ENCODE measurements at places on chromosomes 5 and 9.

DNA sequence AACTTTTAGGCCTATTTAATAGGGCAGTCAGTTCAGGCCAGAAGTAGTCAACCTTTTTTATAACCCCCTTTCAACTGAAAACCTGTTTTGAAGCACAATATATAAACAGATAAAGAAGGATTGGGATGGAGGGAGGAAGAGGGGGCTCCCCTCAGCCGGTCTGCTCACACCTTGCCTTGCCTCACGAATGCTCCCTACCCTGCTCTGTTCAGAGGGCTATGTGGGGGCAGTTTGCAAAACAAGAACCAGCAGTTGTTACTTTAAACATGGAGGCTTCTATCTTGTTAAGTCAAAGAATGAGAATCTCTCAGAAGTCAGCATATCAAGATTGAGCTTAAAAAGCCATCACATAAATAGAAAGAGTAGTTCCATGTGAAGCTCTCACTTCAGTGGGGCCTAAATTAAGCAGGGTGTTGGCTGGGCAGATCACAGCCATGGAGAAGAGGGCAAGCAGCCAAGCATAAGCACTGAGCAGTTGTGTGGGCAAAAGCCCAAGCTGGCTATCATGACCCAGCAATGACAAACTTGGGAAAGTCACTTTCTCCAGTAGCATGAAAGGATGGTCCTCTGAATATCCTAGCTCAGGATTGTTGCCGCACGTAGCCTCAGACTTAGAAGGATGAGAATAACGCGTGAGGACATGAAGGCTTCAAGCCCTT is 70.6 kb downstream of the ALDH1A1 start:
- DNase-seq = no peak

DNA sequence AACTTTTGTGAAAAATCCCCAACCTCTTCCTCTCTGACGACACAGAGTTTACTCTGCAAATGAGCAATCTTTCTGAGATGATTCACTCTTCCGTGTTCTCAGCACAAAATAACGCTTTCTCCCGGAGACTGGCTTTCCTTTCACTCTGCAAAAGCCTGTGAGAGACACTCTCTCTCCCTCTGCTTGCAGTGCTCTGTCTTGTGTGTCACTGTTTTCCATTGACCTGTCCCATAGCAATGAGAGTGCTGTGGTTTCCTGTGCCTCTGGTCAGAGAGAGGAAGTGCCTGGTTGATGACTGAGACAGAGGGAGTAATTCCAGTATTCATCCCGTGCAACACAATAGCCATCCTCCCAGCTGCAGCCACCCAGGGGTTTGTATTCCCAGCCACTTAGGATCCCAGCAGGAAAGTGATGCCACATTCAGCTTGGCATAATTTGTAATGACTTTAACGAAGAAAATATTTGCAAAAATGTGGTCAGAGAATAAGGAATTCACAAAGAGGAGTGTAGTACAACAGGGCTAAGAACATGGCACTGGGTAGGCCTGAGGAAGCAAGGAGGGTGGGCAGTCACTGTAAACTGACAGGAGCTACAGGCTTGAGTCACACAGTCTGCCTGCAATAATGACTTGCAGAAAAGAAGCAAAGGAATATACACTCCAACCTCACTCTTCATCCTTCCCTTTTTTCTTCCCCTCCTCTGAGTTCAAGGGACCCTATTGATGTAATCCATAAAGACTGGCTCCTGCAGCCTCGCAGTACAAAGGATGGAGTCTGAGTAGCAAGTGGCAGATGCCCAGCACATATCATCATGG is 463.5 kb upstream of the RGMB start:
- DNase-seq = peak; percentile 95

GRCh38 chr9:37523916-37524315 is 38.2 kb downstream of the POLR1E start:
- DNase-seq = no peak

- DNase-seq = no peak
Measured at GRCh38 chr5:17330386-17330785, 113.0 kb downstream of the BASP1 start.

DNA sequence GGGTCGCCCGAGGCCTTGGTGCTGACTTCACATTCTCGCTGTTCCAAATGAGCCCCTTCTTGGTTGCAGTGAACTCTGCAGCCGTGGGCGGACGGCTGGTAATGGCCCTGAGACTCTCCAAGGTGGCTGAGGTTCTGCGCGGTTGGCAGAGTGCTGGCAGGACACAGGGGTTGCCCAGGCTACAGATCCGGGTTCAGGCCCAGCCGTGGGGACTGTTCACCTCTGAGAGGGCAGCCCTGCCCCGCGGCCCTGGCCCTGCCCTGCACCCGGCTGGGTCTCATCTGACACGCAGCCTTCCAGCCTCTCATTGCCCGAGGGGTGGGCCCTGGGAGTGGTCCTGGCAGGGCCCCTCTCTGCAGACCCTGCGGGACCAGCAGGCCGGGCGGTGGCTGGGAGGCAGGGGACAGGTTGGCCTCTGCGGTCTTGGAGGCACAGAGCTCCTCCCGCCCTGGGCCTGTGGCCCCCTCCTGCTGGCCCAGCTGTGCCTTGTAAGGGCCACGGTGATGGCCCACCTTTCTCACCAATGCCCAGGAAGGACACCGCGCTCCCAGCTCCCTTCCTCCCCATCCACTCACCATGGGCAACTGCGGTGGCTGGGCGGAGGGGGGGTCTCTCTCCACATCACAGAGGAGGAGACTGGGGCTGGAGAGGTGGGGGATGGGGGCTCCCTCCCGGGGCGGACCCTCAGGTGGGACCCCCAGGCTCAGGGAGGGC is 51.6 kb downstream of the AHRR start:
- DNase-seq = peak; percentile 14

DNA sequence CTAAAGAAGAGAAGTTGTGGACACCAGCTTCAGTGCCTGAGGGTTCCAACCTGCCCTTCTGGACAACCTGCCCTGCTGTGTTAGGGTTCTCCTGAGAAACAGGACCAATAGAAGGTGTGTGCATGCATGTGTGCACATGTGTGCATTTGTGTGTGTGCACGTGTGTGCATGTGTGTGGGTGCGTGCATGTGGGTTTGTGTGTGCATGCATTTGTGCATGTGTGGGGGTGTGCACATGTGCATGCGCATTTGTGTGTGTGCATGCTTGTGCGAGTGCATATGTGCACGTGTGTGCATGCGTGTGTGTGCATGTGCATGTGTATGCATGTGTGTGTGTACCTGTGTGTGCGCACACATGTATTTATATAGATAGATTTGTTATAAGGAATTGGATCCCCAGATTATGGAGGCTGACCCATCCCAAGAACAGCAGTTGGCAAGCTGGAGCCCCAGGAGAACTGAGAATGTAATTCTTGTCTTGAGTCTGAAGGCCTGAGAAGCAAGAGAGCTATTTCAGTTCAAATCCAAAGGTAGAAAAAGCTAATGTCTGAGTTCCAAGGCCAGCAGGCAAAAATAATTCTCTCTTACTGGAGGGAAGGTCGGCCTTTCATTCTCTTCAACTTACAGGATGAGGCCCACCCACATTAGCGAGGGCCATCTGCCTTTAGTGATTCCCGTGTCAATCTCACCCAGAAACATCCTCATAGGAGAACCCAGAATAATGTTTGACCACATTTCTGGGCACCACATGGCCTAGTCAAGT is 62.9 kb upstream of the SYNPO start:
- no peak for DNase-seq

GRCh38 chr5:71727978-71728377 is 8.9 kb downstream of the CARTPT start:
- DNase-seq = no peak

DNA sequence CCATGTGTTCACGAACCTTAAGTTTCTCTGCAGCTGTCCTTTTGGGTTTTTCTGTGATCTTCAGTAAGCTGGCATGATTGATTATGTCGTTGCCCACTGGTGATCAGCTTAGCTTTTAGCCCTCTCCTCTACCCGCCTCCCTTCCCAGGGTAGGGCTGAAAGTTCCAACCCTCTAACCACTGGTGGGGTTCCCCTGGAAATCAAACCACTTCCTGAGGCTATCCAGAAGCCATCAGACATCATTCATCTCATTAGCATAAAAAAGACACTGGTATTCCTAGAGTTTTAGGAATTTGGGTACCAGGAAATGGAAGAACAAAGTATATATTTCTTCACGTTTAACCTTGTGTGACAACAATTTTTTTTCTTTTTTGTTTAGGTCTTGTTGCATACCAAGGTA is 29.8 kb downstream of the SPIN1 start:
- DNase-seq = no peak

DNA sequence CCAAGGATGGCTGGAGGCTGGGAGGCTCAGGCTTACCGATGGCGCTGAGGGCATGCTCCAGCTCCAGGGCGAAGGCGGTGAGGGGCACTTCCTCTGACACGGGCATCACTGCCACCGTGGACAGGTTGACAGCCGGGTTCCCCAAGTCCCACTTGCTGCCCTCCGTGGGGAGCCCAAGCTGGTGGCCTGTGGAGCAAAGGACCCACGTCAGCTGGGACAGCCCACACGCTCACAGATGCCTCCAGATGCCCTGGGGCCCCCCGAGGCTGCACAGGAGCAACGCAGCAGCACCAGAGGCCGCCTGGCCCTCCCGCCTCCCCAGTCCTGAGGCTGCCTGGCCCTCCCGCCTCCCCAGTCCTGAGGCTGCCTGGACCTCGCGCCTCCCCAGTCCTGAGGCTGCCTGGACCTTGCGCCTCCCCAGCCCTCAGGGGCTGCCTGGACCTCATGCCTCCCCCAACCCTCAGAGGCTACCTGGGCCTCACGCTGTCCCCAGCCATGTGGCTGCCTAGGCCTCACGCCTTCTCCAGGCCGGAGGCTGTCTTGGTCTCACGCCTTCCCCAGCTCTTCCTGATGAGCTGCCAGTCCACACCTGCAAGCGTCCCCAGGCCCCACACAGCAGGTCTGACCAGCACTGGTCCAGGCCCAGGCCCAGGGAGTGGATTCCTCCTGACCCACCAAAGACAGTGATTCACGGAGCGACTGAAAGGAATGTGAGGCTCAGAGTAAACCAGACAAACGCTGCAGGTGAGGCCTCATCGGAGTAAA is 25.6 kb upstream of the NSMF start:
- no peak for DNase-seq

DNA sequence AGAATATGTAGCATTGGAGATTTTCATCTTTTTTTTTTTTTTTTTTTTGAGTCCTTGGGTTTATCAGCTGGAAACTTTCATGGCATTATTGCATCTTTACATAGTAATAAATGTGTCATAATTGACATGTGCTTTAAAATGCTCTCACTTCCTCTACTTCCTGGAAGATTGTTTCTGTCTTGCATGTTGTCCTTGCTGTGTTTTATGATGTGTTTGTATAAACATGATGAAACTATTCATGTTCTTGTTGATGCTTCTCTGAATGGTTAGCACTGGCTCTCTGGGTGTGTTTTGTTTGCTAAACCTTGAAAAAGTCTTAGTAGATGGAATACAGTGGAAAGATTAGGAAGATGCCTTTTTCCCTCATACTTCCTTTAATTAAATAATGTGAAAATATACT is 87.9 kb downstream of the IQGAP2 start:
- DNase-seq = no peak

GRCh38 chr5:126919566-126919965 is 110.8 kb downstream of the MARCHF3 start:
- DNase-seq = peak; percentile 45

- no peak for DNase-seq
Measured at GRCh38 chr9:133331221-133331620, 4.8 kb downstream of the SURF6 start.

GRCh38 chr9:6428940-6429889 is 16.2 kb downstream of the UHRF2 start:
- no peak for DNase-seq

DNA sequence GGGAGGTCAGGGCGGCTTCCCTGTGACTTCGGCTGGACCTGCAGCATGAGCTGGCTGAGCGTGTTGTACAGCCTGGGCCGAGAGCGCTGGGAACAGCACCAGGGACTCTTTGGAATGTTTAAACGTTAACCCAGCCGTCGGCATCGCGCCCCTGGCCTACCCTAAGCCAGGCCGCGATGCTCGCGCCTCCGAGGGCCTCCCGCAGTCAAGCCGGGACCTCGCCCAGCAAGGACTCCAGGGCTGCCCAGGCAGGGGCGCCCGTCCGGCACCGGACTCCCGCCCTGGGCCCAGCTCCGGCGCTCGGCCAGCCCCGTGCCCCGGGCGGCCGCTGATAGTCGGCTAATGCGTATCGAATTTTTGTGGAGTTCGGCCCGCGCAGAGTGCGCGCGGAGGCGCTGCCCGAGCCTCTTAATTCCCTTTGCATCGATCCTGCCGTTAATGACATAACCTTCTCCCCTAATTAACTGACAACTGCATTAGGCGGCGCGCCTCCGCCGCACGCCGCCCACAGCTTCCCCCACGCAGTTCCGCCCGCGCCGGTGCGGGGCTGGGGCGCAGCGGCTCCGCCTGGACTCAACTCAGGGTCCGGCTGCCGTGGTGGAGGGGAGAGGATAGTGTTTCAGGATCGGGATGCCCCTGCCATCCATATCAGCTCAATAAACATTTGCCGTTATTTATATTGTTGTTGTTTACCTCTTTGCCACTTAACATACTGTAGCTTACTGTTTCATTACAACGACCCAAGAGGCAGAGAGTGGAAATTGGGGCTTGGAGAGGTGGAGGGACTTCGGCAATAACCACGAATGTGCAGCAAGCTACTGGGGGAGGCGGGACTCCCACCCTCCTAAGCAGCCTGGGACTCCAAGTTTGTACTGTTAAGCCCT is 28.8 kb upstream of the CDC23 start:
- DNase-seq = peak; percentile 18

- no peak for DNase-seq
Measured at GRCh38 chr9:70130266-70130665, 86.6 kb downstream of the MAMDC2 start.

- peak; percentile 21 for DNase-seq
Measured at GRCh38 chr9:114606068-114606467, 5.0 kb upstream of the TMEM268 start.

DNA sequence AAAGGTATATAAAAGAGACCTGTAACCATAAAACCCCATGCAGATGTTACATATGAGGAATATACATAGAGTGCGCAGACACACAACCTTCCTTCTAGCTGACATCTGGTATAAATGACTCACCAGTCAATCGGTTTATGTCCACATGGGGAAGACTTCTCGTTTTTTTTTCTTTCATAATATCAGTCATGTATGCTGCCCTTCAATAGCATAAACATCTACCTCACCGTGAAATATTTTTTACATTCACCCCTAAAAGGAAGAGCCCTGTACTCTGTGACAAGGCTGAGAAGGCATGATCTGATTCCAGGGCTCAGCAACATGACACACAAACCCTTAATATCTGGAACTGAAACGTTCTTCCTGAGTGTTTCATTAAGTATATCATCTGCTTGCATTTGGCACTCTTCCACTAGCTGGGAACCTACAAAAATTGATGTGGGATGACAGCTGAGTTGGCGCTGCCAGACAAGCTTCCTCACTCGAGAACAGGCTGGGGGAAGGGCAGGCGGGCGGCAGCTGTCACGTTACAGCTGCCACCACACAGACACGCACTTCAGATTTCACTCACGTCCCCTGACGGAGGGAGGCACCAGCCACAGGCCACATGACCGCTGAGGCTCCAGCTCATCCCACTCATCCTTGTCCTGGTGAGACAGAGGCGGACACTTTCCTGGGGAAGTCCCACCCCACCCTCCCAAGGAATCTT is 74.2 kb downstream of the SHB start:
- DNase-seq = peak; percentile 68

Data from fibroblast of pulmonary artery (primary cell).